Heart left ventricle (tissue), 16 donors: ENCODE measurements at places on chromosomes 11 and 22. TPM values are rescaled to one million over a fixed set of nuclear protein-coding genes. Genes with fewer than 3 reads are reported as not detected.

The PPP6R3 gene
- polyA plus RNA-seq, result 37.9 TPM

GRCh38 chr22:24271386-24271854 lies 789 bp downstream of the SPECC1L start:
- DNase-seq, result no peak

The MIOX gene
- polyA plus RNA-seq, result not detected

- no peak for DNase-seq
Measured at GRCh38 chr11:59698506-59698905, 15.1 kb downstream of the OR10V1 start.

- DNase-seq, result no peak
Measured at GRCh38 chr11:115860246-115860645, 356.0 kb upstream of the CADM1 start.

- peak; percentile 69 for DNase-seq
Measured at GRCh38 chr22:38862375-38863329, 9.4 kb downstream of the CBX6 start.

The TEX54 gene
- polyA plus RNA-seq, result not detected

DNA sequence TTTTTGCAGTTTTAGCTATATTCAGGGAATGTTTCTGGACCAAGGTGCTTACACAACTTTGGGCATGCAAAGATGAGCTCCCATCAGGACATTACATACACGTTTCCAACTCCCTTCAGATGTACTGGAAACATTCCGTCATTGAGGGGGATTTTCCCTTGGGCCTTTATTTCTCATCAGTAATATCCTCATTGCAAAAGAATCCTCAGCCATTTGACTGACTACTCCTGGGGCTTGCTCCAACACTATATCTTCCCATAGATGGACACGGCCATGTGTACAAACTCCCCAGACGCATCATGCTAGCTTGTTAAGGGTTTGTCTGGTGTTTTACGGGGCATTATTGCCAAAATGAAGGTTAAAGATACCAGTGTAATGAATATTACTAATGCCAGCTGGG lies 59.3 kb upstream of the NUP160 start:
- no peak for DNase-seq

The TRIM48 gene
- not detected for polyA plus RNA-seq

DNA sequence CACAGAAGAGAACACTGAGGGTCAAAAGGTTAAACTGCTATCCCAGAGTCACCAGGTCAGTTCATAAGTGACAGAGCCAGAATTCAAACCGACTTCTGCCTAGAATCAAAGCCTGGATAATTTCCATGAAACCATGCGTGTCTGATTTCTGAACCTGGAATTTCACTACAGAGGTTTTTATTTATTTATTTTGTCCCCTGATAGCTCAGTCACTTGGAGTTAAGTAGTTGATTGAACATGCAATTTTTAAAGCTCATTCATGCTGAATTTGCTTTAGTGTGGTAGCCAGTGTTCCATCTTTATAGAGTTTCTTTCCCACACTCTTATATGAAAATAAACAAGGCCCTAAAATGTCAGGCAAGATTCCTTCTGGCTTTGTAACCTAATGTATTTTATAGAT lies 93.2 kb downstream of the NAV2 start:
- no peak for DNase-seq

DNA sequence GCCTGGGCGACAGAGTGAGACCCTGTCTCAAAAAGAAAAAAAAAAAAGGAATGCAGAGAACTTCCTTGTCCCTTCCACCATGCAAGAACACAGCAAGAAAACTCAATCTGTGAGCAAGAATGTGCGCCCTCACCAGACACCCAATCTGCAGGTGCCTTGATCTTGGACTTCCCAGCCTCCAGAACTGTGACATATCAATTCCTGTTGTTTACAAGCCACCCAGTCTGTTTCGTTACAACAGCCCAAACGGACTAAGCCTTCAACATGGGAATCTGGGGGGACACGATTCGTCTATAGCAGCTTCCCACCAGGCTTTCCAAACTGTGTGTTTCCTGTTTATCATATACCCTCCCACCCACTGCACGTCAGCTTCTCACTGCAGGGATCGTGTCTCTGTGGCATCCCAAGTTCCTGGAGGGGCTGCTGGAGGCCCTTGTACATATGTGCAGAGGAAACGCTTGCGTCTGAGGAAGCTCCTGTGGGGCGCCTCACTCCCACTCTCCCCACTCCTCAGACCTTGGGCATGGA lies 11.0 kb upstream of the PSMC3 start:
- DNase-seq, result no peak

DNA sequence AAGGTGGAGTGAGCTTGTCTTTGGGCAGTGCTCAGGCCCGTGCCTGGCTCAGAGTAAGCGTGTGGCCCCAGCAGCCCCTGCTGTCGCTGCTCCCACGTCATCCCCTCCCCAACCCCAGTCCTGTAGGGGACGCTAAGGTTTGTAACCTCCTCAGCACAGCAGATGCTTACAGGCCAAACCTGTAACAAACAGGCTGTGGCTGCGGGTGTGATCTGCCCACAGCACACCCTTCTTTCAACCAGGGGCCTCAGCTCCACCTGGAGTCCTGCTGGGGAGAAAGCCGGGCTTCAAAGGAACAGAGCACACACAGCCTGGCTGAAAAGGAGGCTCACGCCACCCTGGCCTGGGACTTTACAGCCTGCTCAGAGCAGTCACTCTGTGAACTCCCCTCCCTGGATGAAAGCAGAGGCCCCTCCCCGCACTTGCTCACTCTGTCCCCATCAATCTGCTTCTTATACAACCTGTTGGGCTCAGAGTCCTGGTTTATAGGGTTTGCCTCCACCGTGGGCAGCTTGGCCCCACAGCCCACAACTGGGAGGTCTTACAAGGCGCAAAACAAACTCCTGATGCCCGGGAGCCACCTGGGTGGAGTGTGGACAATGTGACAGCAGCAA lies 54.3 kb downstream of the SCUBE1 start:
- DNase-seq, result no peak

GRCh38 chr11:17725174-17725573 lies 5.8 kb downstream of the MYOD1 start:
- DNase-seq, result no peak

GRCh38 chr11:71408826-71409225 lies 39.4 kb downstream of the DHCR7 start:
- DNase-seq, result no peak

The CSNK2A3 gene
- 0.98 TPM for polyA plus RNA-seq

- DNase-seq, result no peak
Measured at GRCh38 chr11:6742260-6742659, 29.5 kb downstream of the OR2AG2 start.

GRCh38 chr11:102534261-102534872 lies 3.8 kb upstream of the MMP7 start:
- DNase-seq, result no peak

DNA sequence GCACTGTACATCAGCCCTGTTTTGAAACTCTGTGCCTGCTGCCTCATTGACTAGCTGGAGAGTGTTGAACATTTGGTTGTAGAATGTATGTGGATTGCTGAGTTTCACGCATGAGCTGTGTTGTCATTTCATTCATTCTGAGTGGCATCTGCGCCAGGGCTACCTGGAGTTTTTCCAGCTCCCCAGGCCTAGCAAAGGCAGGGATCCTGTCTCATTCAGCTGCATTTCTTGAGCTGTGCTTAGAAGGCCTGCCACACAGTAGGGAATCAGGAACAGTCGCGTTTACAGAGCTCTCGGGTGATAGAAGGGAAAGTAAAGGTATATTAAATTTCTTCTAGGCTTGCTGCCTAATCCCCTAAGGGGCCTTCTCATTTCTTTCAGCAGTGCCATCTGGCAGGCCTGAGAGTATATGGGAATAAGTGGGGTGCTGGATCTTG lies 44.3 kb downstream of the PTPRJ start:
- DNase-seq, result no peak

DNA sequence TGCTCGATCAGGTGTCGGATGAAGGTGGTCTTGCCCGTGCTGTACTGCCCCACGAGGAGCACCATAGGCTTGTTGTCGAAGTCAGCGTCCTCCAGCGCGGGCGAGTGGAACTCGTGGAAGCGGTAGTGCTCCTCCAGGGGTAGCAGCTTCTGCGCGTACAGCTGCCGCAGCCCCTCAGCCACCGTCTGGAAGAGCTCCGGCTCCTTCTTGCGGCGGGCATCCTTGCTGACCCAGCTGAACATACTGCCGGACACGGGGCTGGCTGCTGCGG lies 263 bp downstream of the EHD1 start:
- no peak for DNase-seq

- no peak for DNase-seq
Measured at GRCh38 chr11:19934828-19935259, 222.2 kb downstream of the NAV2 start.

DNA sequence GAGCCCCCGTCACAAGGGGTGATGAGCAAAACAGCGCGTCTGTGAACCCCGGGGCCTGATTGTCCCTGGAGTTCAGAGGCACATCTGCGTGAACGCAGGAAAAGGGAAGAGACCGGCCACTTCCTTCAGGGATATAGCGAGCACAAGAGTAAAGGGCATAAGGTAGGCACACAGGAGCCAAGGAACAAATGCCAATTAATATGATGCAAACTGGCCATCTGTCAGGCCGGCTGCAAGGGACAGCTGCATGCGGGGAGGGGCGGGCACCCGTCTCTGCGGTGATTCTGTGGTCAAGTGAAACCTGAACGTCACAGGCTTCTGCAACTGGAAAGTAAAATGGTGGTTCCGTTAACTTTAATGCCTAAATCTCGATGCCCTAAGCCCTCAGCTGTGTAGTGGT lies 64.7 kb downstream of the TRIM29 start:
- DNase-seq, result no peak

- DNase-seq, result no peak
Measured at GRCh38 chr22:23796461-23796860, 9.7 kb downstream of the SMARCB1 start.

- DNase-seq, result no peak
Measured at GRCh38 chr11:88596786-88597185, 259.2 kb upstream of the CTSC start.

DNA sequence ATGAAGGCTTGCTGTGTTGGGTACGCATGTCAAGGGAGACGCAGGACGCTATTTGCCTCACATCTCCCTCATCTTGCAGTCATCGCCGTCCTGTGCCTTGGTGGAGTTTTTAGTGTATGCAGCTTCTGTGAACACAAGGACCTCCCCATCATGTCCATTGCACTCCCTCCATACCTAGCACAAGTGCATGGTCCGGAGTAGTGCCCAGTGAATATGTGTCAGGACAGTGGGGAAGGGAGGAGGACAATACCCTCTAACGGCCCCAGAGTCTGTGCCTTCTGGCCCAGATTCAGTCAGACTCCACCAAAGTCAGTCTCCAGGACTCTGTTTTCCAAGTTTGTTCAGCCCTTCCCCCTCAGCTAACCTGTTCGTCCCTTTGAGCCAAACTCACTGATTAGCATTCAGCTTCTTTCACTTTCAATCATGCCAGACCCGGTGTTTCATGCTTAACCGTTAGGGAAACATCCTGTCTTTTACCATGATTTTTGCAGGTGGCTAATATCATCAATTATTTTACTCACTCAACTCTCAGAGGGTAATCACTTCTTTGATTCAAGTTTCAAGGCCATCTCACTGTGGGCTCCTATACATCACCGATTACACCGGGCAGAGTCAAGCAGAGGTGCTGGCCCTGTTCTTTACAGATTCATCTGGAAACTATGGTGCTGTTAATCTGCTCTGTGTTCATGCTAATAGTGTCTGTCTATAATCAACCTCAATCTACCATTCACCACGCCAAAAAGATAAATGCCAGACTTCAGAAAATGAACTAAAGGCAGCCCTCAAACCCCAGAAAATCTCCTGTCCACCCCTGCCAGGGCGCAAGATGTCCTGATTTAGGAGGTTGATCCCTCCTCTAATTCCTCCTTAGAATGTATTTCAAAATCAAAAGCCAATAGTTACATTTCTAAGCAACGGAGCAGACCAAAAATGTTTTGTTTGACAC lies 156.5 kb downstream of the RRAS2 start:
- no peak for DNase-seq

DNA sequence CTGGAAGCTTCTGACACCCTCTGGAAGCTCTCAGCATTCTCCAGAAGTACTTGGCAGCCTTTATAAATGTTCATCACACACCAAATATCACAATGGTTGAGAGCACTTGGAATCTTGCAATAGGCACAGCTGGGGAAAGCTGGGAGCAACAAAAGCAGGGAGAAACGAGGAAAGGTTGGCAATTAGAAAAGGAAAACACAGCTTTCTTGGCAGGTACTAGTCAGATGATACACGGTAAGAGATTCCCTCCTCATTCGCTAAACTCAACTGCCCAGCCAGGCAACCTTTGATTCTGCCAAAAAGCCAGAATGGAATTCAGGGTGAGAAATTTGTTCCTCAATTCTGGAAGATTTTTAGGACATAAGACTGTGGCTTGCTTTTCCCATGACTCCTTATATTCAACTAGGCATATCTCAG lies 576.9 kb upstream of the ANO5 start:
- DNase-seq, result no peak

GRCh38 chr11:66743271-66743968 lies 14.4 kb upstream of the SPTBN2 start:
- DNase-seq, result no peak

DNA sequence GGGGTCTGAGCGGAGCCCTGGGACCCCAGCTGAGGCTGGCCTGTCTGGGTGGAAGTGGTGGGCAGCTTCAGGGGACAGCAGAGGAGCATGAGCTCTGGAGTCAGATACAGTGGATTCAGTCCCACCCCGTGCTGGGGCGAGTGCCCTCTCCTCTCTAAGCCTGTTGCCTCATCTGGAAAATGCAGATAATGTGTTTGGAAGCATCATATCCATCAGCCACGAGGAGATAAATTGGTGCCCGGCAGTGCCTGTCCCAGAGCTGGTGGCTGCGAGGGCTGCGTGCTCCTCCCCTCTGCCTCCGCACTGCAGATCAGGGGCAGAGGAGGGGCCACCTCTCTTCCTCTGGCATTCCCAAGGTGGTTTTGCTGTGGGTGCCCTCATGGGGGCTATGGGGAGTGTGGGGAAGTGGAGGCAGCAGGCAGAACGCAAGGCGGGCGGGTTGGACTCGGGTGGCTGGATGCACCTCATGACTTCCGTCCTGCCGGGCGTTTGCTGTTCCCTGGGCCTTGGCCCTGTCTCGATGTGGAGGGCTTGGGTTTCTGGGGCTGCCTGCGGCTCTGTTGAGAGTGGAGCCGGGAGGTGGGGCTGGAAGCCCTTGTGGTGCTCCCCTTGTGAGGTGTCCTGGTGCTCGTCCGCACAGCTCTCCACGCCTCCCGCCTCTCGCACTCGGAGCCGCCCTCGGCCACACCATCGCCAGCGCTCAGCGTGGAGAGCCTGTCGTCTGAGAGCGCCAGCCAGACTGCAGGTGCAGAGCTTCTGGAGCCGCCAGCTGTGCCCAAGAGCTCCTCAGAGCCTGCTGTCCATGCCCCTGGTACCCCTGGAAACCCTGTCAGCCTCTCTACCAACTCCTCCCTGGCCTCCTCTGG lies 20.9 kb downstream of the MICALL1 start:
- DNase-seq, result no peak

DNA sequence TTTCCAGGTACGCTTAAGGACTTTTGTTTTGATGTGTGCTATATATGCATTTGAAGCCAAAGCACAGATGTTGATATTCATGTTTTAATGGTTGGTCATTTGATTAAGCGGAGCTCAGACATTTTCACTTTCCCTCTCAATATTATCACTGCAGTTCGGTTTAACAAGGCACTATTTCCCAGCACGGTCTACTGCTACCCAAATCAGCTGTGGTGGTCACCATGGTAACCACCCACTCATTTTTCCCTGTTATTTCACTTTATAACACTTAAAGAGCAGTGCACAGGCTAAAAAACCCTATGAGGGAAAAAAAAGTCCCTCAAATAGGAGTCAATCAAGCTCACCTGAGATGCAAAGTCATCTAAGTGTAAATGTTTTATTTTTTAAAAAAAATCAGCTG lies 439.6 kb upstream of the CCDC90B start:
- DNase-seq, result no peak

The SUSD2 gene
- polyA plus RNA-seq, result 2.7 TPM

The NAALAD2 gene
- polyA plus RNA-seq, result 0.91 TPM
